ENCODE measurements at places on chromosomes 3 and 15.

GRCh38 chr3:170976190-170976519, 50.4 kb downstream of the SLC2A2 start:
- DNase-seq: no peak

DNA sequence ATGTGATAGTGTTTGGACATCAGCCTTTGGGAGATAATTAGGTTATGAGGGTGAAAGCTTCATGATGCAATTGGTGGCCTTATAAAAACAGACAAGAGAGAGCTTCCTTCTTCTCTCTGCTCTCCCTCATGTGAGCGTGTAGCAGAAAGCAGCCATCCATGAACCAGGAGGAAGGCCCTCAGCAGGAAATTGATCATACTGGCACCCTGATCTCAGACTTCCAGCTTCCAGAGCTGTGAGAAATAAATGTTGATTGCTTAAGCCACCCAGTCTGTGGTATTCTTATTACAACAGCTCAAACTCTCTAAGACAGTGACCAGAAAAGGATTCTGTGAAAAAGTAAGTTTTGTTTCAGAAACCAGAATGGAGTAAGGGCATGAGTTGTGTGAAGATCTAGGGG, 13.3 kb downstream of the STAC start:
- no peak for DNase-seq

DNA sequence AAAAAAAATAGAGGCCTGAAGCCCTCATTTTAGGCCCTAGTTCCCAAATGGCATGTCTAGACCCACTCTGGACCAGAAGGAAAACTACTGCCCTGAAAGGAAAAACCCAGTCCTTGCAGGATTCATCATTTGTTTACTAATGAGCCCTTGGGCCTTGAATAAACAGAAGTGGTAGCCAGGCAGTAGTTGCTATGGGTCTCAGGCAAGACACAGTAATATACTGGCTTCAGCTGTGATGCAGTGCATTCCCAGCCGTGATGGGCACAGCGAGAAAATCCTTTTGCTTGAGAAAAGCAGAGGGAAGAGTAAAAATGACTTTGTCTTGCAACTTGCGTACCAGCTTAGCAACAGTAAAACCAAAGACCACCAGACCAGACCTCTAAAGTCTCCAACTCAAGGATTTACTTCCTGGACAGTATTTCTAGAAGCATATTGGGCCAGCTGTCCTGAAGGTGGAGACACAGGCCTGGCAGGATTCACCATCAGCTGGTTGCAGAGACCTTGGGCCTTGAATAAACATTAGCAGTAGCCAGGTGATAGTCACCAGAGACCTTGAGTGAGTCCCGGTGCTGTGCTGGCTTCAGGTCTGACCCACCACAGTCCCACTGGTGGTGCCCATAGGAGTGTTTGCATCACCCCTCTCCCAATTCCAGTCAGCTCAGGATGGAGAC, 208.3 kb upstream of the SLITRK3 start:
- DNase-seq: no peak

DNA sequence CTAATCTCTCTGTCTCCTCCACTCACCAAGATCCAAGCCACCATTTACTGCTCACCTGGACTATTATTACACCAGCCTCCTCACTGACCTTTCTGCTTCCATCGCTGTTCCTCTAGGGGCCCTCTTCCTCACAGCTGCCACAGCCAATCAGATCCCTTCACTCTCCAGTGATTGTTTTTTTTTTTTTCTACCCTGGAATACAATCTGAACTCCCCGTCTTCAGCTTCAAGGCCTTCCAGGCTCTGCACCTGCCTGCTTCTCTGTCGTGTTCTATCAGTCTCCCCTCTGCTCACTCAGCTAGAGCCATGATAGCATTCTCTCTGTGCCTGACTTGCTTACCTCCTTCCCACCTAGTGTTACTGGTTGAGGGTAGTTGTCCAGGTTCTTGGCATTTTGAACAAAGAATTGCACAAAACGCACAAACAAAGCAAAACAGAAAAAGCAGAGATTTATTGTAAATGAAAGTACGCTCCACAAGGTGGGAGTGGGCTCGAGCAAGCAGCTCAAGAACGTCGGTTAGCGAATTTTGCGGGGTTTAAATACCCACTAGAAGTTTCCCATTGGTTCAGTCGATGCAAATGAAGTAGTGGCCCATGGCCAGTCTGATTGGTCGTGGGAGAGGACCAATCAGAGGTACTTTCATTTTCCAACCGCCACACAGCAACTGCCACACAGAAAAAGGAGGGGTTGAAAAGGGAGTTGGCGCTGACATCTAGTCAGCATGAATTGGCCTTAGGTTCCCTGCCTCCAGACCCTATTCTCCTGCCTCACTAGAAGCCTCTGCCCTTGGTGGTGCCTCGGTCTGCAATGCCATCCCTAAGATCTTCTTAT, 188.9 kb downstream of the TLE3 start:
- no peak for DNase-seq

- no peak for DNase-seq
Measured at GRCh38 chr3:127747751-127748521, 74.4 kb downstream of the MGLL start.

Measured in NCI-H510A (cell line).